ENCODE measurements at places on chromosomes 2 and 18. TPM values are rescaled to one million over a fixed set of nuclear protein-coding genes. Genes with fewer than 3 reads are reported as not detected.

Gene LAMA1
- 0.20 TPM for total RNA-seq

Gene SCYGR2
- total RNA-seq, result not detected

Gene ACMSD
- total RNA-seq, result not detected

Gene UGT1A9
- not detected for total RNA-seq

Gene SNRPD1
- total RNA-seq, result 9.5 TPM

- DNase-seq, result no peak
Observed at GRCh38 chr18:40346146-40346545, 1608.9 kb upstream of the PIK3C3 start.

- peak; percentile 26 for DNase-seq
Observed at GRCh38 chr2:45439788-45440773, 171.0 kb downstream of the SRBD1 start.

- no peak for DNase-seq
Observed at GRCh38 chr2:104528101-104528500, 325.8 kb upstream of the POU3F3 start.

Gene PID1
- total RNA-seq, result 0.20 TPM

DNA sequence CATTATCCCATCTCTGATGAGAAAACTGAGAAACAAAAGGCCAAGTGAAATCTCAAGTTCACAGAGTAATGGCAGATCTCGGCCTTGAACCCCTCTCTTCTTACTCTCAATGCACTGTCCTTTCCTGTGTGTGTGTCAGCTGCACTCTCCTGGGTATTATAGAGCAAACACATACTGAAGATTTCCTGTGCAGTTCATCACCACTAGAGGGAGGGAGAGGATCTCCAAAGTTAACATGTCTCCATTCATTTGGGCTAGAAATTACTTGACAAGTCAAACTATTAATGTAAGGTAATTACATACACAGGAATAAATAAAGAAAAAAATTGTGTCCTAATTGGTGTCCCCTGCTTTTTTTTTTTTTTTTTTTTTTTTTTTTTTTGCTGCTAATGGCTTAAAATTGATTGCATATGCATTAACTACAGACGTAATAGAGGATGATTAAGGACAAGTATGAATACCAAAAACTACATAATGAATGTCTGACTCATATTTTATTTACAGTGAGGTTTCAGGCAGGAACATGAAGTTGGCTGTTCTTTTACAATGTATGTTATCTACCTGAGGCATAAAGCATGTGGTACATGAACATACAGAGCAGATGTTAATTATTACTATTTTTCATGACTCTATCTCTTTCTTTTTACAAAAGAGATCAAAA, 269.2 kb downstream of the NYAP2 start:
- peak; percentile 67 for DNase-seq

- DNase-seq, result no peak
Observed at GRCh38 chr18:42901161-42901560, 214.3 kb downstream of the RIT2 start.

- DNase-seq, result no peak
Observed at GRCh38 chr2:151760139-151760650, 25.9 kb upstream of the NEB start.

- no peak for DNase-seq
Observed at GRCh38 chr18:2030647-2031046, 540.7 kb downstream of the METTL4 start.

- peak; percentile 66 for DNase-seq
Observed at GRCh38 chr18:50218432-50219197, 23.7 kb upstream of the MYO5B start.

Gene OSBPL6
- 4.0 TPM for total RNA-seq

Gene ACOXL
- not detected for total RNA-seq

GRCh38 chr2:8123464-8123863, 558.4 kb upstream of the ID2 start:
- DNase-seq, result no peak

- no peak for DNase-seq
Observed at GRCh38 chr2:55408918-55409868, 10.5 kb downstream of the CCDC88A start.
